ENCODE measurements at places on chromosomes 4 and X.

- 0 out of 3 replicates have a peak, but pooled peaks have one; percentile 44 for ATAC-seq
Observed at GRCh38 chrX:80876877-80877276, 67.2 kb upstream of the BRWD3 start.

DNA sequence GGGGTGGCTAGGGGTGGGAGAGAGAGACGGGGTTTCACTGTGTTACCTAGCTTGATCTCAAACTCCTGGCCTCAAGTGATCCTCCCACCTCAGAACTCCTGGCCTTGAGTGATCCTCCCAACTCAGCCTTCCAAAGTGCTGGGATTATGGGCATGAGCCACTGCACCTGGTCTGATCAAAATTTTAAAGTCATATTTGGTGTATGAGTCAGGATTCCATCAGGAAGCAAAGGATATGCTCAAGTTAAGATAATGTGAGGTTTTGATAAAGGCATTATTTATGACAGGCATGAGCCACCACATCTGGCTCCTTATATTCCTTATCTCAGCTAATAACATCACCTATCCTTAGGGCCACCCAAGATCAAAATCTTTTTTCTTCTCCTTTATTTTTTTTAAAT lies 182.0 kb downstream of the SLC4A4 start:
- no peak for ATAC-seq

GRCh38 chr4:181944527-181944926 lies 298.7 kb upstream of the TENM3 start:
- no peak for ATAC-seq

DNA sequence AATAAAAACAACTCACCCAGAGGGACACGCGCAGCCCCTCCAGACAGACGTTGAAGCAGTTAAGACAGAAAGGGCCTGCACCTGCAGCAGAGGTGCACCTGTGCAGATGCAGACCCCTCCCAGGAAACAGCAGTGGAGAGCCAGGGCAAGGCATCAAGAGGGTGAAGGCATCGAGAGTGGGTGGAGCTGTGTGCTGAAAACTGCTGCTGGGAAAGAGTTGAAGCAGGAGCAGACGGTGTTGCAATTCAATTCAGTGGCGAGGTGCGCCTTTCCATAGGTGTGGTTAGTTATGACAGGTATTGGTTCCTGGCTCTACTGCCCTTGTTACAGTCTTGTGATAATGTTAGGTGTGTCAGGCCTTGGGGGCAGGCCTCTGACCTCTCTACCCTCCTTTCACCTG lies 16.7 kb downstream of the LETM1 start:
- no peak for ATAC-seq

DNA sequence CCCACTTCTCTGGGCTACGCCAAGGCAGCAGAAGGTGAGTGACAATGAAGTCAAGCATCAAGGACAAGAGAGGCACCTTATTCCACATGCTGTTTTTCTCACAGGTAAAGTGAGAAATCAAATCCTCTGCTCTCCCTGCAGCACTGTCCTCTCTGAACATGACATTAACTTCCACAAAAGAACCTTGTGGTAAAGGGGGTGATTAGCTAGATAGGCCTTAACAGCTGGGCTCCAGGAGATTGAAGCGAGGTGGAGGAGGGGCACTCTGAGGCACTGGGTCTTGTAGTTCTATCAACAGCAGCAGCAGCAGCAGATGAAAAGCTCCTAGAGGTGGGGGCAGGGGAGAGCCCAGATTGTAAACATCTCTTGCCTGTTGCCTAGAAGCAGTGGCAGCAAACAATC lies 96.8 kb upstream of the CXXC4 start:
- no peak for ATAC-seq

GRCh38 chrX:42386681-42387080 lies 391.3 kb downstream of the PPP1R2C start:
- no peak for ATAC-seq

- no peak for ATAC-seq
Observed at GRCh38 chr4:76279462-76279861, 27.1 kb upstream of the STBD1 start.

- no peak for ATAC-seq
Observed at GRCh38 chr4:108473163-108473720, 147.1 kb upstream of the RPL34 start.

DNA sequence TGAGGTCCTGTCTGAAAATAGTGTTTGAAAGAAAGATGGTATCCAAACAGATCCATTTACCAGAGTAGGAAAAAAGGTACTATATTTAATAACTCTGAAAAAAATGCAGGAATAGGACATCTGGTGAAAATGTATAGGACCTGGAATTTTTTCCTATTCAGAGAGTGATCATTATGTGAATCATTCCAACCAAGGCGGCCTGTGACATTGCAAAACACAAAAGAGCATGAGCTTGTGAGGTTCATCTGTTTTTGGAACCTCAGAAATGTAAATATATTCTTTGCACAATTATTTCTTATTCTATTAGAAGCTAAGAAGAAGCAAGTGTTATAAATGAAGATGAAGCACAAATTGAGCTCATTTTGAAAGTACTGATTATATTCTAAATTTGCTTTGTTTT lies 2.0 kb downstream of the C4orf51 start:
- no peak for ATAC-seq

GRCh38 chr4:26178854-26179253 lies 142.0 kb upstream of the RBPJ start:
- ATAC-seq = no peak

DNA sequence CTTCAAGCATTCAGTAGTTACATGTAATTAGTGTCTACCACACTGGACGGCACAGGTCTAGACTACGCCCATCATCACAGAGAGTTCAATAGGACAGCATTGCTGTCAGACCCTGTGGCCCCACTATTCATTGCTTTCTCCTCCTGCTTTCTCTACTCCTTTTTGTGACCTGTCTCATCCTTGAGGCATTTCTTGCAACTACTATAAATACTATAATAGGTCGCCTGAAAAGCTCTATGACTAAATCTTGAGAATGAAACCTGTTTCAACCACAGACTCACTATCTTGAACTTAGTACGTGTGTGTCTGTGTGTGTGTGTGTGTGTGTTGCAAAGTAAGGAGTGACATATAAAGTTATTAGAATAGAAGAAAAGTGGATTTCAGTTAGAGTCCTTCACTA lies 252.9 kb upstream of the KLF3 start:
- ATAC-seq = no peak

GRCh38 chr4:24657768-24658617 lies 73.6 kb upstream of the DHX15 start:
- peak; percentile 74 for ATAC-seq

DNA sequence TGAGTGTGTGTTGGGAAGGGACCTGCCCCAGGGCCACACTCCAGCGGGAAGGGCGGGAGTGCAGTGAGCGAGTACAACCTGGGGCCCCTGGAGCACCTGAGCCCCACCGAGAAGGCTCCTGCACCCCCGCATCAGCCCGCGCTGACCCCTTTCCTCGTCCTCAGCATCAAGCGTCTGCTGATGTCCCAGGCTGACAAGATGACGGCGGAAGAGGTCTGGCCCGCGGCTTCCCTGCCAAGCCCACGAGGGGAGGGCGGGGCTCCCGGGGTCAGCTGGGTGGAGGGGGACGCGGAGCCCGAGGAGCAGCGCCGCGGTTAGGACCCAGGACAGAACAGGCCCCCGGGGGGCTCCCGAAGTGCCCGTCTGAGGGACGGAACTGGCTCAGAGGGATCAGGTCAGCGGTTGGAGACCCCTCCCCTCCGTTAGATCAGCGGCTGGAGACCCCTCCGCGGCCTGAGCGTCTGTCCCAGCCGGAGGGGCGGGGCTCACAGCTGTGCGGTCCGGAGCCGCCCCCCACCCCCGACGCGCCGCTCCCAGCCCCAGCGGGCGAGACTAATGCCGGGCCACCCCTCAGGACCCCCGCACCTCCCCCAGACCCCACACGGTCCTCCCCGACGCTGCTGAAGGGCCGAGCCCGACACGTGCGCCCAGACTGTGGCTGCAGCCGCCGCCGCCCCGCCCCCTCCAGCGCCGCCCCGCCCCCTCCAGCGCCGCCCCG lies 6.7 kb downstream of the MYL5 start:
- ATAC-seq = peak; percentile 38

- no peak for ATAC-seq
Observed at GRCh38 chr4:171017593-171017992, 795.6 kb upstream of the GALNTL6 start.

DNA sequence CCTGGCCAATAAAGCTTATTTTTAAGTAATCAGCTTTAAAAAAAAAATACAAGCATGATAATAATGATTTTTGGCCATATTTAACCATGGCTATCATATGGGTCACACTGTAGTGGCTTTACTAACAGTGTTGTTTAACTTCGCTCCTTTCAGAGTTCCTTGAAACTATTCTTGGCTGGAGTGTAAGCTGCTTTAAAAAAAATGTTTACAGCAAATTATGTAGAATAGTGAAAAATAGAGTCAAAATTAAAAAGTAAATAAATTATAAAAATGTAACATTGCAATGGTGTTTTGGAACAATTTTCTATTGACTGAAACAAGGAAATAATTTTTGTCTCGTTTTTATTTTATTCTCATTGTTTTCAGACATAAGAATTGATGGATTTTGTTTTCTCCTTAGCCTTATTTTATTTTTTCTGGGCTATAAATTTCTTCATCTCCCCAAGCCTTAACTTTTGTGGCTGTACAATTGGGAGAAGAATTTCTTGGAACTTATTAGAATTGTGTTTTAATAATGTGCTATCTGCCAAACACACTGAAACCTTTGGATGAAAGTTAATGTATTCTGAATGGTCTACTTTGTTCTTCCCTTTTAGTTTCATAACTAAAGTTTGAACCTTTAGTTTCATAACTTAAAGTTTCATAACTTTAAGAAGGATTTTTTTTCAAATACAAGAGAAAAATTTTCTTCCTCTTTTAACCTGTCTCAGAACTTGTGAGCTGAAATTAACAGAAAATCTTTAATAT lies 182.0 kb downstream of the ARHGAP24 start:
- no peak for ATAC-seq

- ATAC-seq = no peak
Observed at GRCh38 chrX:16593801-16594200, 56.2 kb upstream of the S100G start.

- ATAC-seq = no peak
Observed at GRCh38 chr4:99960648-99961047, 10.6 kb upstream of the H2AZ1 start.

- ATAC-seq = no peak
Observed at GRCh38 chr4:80767944-80768343, 262.6 kb upstream of the BMP3 start.

DNA sequence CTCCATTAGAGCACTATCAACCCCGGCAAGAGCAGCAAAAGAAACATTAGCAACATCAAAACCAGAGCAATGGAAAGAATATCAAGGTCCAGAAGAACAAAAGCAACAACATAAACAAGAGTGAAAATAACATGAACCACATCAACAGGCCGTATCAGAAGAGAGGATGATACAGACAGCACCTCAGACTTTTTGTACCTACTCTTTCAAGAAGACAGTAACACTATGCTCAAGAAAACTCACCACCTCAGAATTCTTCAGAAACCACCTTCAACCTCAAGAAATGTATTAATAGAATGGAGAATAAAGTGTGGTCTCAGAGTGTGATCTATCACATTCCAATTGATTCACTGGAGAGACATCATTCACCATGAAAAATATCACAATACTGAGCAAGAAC lies 46.5 kb downstream of the VSIG4 start:
- ATAC-seq = no peak

DNA sequence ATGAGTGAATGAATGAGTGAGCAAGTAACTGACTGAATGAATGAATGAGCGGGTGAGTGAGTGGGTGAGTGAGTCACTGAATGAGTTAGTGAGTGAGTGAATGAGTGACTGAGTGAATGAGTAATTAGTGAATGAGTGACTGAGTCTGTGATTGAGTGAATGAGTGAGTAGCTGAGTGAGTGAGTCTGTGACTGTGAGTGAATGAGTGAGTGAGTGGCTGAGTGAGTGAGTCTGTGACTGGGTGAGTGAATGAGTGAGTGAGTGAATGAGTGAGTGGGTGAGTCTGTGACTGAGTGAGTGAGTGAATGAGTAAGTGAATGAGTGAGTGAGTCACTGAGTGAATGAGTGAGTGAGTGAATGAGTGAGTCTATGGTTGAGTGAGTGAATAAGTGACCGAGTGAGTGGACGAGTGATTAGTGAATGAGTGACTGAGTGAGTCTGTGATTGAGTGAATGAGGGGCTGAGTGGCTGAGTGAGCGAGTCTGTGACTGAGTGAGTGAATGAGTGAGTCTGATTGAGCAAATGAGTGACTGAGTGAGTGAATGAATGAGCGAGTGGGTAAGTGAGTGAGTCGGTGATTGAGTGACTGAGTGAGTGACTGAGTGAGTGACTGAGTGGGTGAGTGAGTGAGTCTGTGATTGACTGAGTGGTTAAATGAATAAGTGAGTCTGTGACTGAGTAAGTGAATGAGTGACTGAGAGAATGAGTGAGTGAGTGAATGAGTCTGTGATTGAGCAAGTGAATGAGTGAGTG lies 223.0 kb upstream of the PSAPL1 start:
- ATAC-seq = no peak

GRCh38 chr4:124529131-124529530 lies 183.4 kb downstream of the ANKRD50 start:
- ATAC-seq = no peak

DNA sequence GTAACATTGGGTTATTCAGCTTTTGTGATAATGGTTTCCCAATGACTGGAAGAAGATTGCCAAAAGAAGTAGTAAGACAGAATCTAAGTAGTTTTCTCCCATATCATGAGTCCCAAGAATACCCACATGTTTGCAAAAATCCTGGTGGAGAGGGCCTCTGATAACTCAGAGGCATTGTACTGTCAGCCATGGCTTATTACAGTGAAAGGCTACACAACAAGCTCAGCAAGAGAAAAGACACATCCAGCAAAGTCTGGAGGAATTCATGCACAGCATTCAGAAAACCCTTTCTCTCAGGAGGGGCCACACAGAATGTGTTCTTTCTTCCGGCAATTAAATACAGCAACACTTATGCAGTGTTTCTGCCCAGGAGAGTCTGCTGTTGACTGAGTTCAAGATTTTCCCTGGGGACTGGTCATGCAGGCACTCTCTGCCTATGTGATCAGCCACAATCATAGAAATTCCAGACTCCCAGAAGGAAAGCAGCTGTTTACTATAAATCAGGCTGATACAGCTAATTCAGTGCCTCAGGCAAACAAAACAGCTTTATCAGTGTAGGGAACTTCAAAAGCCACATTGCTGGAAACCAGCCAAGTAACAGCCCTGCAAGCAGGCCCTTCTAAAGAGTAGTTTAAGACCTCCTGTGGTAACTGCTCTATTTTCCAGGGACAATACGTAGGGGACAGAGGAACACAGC lies 937.1 kb downstream of the CCSER1 start:
- peak; percentile 91 for ATAC-seq

- no peak for ATAC-seq
Observed at GRCh38 chr4:144507311-144508101, 138.4 kb upstream of the HHIP start.

- ATAC-seq = peak; percentile 44
Observed at GRCh38 chr4:38868059-38868960, 704 bp downstream of the FAM114A1 start.

- ATAC-seq = no peak
Observed at GRCh38 chrX:121356850-121357171, 309.4 kb downstream of the GLUD2 start.

GRCh38 chrX:55663584-55663983 lies 40.4 kb downstream of the FOXR2 start:
- ATAC-seq = no peak
